ENCODE measurements at places on chromosomes 13 and 19.

DNA sequence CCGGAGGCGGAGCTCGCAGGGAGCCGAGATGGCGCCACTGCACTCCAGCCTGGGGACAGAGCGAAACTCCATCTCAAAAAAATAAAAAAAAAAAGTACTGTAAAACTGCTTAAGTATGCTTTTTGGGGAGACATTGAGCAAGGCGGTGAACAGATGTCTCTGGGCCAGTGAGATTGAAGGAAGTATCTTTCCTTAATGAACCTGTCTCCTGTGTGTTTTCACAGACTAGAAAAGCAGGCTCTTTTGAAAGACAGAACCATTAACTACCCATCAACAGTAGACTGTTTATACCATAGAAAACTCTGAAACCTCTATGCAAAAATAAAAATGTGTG, 1.5 kb upstream of the ECH1 start:
- no peak for DNase-seq

GRCh38 chr13:33710924-33711323, 107.0 kb upstream of the RFC3 start:
- no peak for DNase-seq

DNA sequence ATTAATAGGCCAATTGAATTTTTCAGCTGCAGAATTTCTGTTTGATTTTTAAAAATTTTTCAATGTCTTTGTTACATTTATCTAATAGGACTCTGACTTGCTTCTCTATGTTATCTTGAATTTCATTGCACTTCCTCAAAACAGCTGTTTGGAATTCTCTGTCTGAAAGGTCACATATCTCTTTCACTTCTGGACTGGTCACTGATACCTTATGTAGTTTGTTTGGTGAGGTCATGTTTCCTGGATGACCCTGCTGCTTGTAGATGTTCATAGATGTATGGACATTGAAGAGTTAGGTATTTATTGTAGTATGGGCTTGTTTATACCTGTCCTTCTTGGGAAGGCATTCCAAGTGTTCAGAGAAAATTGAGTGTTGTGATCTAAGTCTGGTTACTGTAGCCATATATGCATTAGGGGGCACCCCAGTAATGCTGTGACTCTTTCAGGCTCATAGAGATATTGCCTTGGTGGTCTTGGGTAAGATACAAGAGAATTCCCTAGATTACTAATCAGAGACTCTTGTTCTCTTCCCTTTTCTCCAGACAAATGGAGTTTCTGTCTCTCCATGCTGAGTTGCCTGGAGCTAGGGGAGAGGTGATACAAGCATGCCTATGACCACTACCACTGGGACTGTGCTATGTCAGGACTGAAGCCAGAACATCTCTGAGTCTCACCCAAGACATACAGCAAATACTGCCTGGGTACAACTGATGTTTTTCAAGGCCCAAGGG, 27.8 kb downstream of the RFC3 start:
- no peak for DNase-seq

- no peak for DNase-seq
These were observed 34.4 kb upstream of the NANOS3 start for GRCh38 chr19:13842291-13843103.

- DNase-seq, result peak; percentile 93
These were observed at the start of gene ERCC5 for GRCh38 chr13:102845630-102846260. TSS of gene ERCC5 (plus strand) at chr13:102846032. CDS start at chr13:102846267, 235 bp downstream.

DNA sequence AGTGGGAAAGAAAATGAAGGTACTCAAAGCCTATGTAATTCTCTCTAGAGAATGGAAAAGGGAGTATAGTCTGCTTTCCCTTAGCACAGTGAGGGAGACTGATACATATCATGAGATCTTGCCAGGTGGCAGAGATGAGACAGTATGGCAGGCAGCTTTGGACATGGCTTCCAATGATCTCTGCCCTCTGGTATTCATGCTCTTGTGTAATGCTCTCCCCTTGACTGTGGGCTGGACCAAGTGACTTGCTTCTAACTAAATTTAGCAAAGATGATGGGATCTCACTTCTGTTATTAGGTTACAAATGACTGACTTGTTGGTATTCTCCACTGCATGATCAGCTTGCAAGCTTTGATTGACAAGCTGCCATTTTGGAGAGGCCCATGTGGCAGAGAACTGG, 10.2 kb downstream of the ZNF132 start:
- no peak for DNase-seq

GRCh38 chr13:50934735-50935435, 25.3 kb downstream of the RNASEH2B start:
- DNase-seq, result no peak

Measured in NCI-H774 (cell line).